ENCODE measurements at places on chromosomes 11 and 22. TPM values are rescaled to one million over a fixed set of nuclear protein-coding genes. Genes with fewer than 3 reads are reported as not detected.

GRCh38 chr11:69365558-69365957, 71.6 kb downstream of the MYEOV start:
- DNase-seq, result no peak

DNA sequence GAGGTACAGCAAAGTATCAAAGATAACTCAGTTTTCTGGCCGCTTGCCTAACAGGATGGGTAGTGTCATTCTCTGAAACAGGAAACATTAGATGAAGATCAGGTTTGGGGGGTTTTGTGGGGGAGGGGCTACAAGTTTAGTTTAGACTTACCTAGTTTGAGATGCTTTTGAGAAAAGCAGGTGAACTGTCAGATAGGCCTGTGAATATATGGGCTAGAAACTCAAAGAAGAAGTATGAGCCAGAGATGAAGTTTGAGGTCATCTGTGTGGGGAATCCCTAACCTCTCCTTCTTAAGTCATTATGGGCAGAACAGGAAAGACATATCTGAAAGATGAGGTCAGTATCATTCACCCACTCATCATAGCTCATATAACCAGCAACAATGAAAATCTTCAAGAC, 11.9 kb downstream of the HOATZ start:
- DNase-seq, result no peak

DNA sequence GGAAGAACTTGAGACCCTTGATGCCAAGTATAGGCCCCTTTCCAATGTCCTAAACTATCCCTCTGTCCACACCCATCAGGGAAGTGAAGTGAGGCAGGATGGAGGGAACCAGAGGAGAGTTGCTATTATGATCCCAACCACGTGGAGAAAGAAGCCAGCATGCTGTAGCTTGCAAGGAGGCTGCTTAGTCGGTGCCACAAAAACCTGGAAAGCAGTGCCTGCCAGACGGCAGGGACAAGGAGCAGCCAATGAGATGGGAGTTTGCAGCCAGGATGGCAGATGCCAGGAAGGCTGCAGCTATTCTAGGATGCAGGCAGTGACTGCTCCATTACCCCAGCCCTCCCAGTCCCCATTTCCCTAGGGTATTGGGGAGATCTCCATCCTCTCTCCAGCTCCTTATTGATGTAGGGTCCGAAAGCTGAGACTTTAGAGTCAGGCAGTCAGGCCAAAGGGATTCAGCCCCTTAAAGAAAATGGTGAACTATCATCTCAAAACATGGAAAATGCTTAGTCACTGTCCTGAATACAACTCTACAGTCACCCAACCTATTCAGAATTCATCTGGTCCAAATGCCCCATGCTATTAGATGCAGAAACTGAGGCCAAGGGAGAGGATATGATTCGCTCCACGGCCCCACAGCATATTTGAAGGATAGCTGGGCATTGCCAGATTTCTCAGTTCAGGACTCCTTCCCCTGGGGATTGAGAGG, 18.4 kb upstream of the LRRC55 start:
- DNase-seq, result no peak

- DNase-seq, result no peak
These were observed 139.1 kb downstream of the SLC17A6 start for GRCh38 chr11:22477312-22477711.

GRCh38 chr22:38716826-38717225, 11.1 kb downstream of the GTPBP1 start:
- DNase-seq, result no peak

GRCh38 chr11:44960200-44960845, 9.6 kb upstream of the TP53I11 start:
- DNase-seq, result no peak

DNA sequence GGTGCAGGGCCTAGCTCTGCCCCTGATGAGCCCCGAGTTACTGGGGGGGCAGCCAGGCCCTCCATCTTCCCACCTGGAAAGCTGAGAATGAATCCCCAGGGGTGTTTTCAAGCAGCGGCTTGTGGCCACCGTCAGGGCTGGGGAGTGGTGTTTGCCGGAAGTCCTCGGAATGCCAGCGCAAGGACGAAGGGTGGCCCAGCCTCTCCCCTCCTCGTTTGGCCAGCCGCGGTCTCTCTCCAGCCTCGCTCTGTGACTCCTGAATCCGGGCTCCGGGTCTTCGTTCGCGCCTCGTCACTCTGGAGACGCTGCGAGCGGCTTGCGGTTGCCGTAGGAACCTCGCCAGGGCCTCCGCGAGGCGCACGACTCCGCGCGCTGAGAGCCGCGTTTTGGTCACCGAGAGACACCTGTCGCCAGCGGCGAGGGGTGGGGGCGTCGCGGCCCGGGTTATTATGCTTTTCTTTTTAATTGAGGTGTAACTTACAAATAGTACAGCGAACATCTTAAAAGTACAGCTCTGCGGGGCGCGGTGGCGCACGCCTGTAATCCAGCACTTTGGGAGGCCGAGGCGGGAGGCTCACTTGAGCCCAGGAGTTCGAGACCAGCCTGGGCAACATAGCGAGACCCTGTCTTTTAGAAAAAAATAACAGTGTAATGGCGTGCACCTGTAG, 6.3 kb upstream of the KDELR3 start:
- DNase-seq, result peak; percentile 83

- DNase-seq, result no peak
These were observed 34.7 kb upstream of the TMPRSS4 start for GRCh38 chr11:118042141-118042540.

GRCh38 chr11:65380460-65381119, 1.9 kb downstream of the SLC25A45 start:
- no peak for DNase-seq

DNA sequence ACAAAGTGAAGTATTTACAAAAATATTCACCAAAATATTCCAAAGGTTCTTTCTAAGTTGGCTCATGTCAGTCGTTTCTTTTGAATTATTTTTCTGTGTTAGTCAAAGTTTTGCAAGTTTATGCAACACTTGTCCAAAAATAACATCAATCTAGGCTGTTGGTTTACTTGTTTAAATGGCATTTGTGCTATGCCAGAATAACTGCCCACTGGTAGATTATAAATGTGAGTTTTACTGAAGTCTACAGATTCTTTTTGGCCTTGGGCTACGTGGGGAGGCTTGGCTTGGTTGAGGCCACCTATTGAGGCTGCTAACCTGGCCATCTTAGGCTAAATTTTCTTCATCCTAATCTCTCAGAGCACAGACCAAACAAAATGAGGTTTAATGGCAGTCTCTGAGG, 1091.9 kb upstream of the RAG2 start:
- no peak for DNase-seq

GRCh38 chr11:44112091-44112821, 16.8 kb downstream of the EXT2 start:
- no peak for DNase-seq

DNA sequence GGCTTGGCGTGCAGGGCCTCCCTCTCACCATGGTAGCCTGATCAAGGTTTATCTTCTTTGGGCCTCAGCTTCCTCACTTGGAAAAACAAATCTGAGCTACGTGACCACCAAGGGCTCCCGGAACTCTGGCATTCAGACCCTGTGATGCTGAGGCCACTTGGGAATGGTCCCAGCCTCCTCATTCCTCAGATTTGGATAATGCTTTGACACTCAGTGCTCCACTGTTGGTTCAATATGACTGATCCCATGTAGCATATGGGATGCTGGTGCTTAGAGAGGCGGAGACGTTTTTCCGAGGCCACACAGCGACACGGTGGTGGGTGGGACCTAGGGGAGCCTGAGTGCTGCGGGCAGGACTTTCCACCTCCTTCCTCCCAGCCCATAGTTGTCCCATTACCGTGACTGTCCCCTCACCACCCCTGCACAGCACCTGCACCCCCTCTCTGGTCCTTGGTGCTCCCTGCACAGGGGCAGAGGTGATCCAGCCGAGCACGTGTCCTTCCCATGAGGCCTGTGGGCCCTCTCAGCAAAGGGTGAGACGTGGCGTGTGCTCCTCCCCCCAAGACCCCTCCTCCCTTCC, 23.1 kb downstream of the MB start:
- no peak for DNase-seq

DNA sequence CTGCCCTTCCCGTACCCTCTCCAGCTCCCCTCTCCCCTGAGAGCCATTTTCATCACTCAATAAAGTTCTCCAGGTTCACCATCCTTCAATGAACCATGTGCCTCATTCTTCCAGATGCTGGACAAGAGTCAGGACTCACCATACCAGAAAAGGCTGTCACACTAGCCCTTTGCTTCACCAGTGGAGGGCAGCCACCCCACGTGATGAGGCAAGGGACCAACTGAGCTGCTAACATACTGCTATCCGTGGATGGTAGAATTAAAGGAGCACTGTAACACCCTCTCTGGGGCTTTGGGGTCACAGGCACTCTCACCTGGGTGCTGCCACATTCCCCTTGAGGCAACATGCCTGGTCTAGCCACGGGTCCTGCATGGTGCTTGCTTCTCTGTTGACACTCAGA, 13.1 kb upstream of the OR5I1 start:
- no peak for DNase-seq

DNA sequence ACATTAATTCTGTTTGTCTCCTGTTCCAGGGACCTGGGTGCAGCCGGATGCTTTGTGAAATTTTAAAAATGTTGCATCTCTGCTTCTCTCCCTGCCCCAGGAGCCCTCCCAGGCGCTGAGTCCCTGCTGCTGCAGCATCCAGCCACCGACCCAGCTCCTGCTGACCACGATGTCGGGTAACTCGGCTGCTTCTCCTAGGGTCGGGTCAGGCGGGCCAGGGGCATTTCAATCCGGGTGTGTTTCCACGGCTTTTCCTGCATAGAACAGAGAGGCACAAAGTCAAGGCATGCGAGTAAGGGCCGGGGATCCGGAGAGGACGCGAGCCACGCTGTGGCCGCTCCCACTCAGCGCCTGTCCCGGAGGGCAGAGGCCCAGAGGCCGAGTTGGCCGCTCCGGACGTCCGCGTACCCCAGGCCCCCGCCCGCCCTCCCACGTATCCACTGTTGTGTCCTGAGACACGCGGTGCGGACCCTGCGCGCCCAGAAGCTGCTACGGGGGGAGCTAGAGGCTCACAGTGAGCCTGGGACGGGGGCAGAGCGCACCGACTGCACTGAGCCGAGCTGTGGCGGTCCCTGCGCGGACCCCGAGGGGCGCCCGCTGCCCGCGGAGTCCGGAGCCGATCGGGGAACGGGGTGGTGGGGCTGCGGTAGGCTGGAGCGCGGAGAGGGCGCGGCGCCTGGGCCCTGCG, at the start of gene POU2AF3:
Gene POU2AF3 (plus strand): TSS at position 134 of the 688 bp plus-strand sequence. CDS start 36 bp downstream, at position 170.
- no peak for DNase-seq

- DNase-seq, result no peak
These were observed 70.3 kb downstream of the CCDC81 start for GRCh38 chr11:86444981-86445380.

- no peak for DNase-seq
These were observed 17.2 kb downstream of the SLC25A18 start for GRCh38 chr22:17580441-17581031.

GRCh38 chr11:100777736-100778135, 90.6 kb downstream of the ARHGAP42 start:
- DNase-seq, result no peak

- DNase-seq, result no peak
These were observed 80.4 kb upstream of the KCNQ1OT1 start for GRCh38 chr11:2779981-2780849.

DNA sequence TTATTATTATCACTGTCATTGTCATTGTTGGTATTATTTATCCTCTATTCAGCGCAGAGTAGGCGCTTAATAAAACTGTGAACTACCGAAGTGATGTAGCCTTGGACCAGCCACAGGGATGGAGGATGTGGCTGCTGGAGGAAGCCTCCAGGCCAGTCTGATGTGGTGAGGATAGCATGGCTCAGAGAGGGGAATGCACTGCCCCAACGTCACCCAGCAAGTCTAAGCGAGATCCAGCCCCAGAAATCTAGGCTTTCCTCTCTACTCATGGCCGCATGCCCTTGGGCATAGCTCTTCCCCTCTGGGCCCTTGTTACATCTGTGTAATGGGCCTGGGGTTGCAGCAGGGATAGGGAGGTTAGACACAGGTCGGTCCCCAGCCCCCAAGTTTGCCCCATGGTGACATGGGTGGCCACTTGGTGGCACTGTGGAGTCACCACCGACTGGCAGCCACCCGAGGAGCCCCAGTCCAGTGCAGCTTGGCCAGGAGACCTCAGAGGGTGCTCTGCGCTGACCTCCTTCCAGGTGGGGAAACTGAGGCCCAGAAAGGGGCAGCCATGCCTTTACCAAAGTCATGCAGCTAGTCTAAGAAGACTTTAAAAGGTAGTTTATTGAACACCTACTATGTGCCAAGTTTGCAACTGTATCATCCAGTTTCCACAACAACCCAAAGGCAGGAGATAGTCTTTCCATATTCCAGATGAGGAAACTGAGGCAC, 395.7 kb downstream of the MN1 start:
- DNase-seq, result peak; percentile 23

DNA sequence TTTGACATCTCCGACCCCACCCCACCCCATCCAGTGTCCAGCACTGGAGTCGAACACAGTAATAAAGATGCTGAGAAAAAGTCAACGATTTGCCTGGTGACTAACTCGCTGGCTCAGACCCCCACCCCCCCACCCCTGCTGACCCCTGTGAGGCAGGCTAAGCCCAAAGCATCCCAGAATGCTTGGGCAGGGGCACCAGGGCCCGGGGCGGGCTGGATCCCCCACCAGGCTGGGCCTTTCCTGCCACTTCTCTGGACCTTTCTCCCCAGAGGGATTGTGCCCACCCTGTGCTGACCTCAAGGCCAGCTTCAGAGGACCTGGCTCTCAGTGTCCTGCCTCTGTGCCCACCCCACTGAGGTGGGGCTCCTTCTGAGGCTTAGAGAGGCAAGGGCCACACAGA, 1.8 kb downstream of the C11orf86 start:
- no peak for DNase-seq

DNA sequence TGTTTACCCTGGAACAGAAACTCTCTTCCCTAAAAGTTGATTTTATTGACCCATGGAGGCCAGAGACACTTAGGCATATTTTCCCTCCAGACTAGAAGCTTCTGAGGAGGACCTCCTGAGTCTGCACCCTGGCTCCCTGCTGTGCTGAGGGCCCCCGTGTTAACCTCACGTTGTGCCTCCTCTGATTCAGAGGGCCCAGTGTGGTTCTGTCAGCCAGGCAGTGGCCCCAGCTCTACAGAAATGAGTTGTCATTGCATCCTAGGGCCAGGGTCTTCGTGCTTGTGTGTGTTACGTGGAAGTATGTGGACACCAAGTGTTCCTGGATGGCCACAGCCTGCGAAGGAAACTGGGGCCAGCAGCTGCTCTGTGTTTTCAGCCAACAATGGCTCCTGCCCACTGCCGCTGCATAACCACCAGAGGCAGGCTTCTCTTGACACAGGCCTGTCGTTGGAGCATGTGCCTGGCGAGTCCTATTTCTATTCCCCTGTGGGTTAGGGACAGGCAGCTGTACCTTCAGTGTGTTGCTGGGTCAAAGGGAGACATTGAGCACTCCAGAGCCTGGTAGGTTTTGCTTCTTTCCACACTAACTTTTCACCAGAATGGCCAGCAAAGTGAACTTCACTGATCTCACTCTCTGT, 44.5 kb downstream of the MED15 start:
- no peak for DNase-seq

- no peak for DNase-seq
These were observed 6.9 kb downstream of the MCAT start for GRCh38 chr22:43136255-43136654.

Gene SNX32
- total RNA-seq, result 6.1 TPM

Gene CLDN25
- not detected for total RNA-seq

Gene OR8D1
- not detected for total RNA-seq

Gene FAM180B
- total RNA-seq, result not detected

Gene FIBIN
- 6.5 TPM for total RNA-seq

Gene KRTAP5-2
- total RNA-seq, result not detected

Gene CASP1
- total RNA-seq, result 2.9 TPM

Gene P2RY2
- not detected for total RNA-seq

Gene SMPD1
- 10.2 TPM for total RNA-seq

All from frontal cortex (tissue), 4 donors.